ENCODE measurements at places on chromosomes 12 and 14.

DNA sequence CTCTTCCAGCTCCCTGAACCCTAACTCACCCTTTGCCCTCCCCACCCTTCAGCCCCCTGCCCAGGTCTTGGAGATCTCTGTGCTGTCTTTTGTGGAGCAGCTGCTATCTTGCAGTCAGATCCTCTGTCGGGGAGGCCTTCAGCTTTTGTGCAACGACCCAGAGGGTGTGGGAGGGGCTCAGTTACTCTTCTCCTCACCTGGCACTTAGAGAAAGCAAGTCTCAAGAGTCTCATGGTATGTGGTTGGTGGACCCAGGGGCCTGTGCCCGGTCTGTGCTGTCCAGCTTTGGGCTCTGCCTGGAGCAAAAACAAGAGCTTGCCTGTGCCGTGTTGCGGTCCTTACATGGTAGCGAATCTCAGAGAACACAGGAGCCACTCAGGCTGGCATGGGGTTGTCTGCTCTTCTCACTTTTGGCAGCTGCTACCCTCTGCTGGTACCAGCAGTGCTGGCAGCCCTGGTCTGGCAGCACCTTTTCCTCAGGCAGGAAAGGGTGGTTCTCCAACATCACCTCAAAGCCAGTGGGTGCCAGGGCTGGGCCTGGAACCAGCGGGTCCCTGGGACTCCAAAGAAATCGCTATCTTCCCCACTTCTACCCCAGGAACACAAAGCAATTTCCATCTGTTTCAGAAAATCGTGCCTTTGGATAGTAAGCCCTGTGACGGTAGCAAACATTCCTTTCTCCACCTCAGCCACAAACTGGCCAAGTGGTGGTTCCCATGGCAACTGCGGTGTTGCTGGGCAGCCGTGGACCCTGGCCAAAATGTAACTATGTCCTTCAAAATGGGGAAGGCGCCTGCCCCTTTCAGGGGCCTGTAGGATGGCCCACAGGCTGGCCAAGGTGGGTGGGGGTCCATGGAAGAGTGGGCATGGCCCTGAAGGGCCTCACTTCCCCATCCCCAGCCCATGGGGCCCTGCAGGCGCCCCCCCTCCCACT lies 90.0 kb downstream of the RIN3 start:
- peak; percentile 73 for DNase-seq

DNA sequence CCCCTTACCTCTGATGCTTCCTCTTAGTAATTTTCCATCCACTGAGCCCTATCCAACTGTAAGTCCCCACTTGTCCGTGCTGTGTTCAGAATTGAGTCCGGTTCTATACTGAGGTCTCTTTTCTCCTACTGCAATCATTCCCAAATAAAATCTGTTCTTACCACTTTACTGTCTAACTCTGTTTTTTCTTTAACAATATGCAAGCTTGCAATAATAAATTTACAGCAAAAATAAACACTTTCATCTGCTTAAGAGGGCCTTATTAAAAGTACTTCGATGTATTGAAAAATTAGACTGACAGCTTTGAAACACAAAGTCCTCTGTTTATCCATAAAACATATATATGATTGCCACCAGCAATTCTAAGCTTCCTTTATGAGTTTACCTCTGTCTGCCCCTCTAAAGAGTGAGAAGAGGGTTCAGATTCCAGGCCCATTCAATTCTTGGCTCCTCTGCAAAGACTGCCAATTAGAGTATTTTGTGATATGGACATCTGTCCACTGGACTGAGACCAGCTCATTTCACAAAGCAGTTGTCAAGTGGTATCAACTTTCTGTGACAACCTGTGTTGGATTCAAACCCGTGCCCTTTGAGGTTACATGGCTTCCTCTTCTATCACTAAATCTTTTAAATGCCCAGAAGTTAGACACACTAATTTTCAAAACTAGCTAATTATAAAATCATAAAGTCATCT lies 39.9 kb upstream of the G2E3 start:
- DNase-seq = no peak

DNA sequence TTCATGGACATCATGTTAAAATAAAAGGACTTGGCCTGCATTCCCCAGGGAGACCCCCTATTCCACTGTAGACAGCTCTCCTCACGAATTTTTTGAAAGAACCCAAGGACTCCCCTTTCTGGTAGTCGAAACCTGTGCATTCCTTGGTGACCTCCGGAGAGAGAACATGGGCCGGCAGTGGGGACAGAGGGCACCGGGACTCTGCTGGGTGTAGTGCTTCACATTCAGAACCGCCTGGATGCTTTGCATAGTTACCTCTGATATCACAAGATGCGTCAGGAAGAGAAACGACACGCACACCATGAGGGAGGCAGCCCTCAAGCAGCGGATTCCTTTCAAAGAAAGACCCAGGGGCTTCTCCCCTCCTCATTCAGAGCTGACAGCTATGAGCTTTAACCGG lies 9.7 kb downstream of the CKAP4 start:
- no peak for DNase-seq

DNA sequence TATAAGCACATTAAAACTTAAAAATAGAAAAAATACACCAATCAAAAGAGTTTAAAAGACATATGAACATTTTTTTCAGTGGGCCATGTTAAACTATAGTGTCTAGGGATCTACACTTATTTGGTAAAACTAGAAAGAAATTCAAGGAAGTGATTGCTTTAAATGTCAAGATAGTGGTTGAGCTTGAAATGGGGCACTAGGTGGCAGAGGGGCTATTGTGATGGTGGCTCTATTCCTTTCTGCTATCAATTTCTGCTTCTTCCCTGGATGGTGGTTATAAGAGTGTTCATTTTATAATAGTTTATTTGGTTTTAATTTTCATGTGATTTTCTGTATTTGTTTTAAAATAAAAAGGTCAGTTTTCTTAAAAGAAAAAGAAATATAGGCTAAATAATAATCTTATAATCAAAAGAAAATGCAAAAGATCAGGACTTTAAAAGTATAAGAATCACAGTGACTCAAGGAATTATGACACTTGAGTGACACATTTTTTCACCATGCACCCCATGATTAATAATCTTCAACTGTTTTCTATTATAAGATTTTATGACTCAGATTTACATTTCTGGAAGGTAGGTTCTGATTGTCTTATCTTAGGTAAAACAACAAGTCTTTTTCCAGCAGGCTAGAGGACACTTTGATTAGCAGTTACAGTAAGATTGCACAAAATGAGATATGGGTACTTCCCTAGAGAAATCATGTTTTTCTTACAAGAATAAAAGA lies 137.5 kb downstream of the FSCB start:
- no peak for DNase-seq

DNA sequence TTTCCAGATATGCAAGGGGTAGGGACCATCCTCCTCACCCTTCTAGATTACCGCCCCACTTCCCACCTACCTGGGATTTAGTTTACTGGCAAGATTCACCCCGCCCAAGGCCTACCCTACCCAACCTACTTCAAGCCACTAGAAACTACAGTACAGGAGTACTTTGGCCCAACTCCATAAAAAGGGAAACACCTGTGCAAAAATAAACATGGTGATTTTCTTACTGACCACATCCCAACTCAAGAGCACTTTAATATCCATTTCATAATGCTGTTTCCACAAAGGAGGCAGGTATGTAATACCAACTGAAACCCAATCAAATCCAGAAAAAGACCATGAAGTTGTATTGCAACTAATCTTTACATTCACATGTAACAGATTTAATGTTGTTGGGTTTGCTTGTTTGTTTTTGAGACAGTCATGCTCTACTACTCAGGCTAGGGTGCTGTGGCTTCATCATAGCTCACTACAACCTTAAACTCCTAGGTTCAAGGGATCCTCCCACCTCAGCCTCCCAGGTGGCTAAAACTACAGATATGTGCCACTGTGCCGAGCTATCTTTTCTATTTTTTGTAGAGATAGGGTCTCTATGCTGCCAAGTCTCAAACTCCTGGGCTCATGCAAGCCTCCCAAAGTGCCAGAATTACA lies 41.7 kb upstream of the RAP1B start:
- no peak for DNase-seq

DNA sequence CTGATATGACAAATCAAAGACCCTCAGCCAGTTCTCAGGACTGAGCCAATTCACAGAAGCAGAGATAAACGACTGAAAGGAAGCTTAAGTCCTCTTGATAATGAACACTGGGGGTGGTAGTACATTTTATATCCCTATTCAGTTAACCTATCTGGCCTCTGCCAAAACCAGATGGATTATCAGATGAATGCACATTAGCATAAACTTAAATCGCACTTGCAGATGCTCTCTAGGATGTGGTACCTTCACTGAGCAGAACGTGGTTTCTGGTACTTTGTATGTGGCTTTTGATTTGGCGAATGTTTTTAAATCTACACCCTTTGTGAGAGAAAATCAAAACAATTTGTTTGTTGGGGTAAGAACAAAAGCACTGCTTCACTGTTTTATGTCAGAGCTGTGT lies 21.1 kb upstream of the TAS2R14 start:
- DNase-seq = no peak

DNA sequence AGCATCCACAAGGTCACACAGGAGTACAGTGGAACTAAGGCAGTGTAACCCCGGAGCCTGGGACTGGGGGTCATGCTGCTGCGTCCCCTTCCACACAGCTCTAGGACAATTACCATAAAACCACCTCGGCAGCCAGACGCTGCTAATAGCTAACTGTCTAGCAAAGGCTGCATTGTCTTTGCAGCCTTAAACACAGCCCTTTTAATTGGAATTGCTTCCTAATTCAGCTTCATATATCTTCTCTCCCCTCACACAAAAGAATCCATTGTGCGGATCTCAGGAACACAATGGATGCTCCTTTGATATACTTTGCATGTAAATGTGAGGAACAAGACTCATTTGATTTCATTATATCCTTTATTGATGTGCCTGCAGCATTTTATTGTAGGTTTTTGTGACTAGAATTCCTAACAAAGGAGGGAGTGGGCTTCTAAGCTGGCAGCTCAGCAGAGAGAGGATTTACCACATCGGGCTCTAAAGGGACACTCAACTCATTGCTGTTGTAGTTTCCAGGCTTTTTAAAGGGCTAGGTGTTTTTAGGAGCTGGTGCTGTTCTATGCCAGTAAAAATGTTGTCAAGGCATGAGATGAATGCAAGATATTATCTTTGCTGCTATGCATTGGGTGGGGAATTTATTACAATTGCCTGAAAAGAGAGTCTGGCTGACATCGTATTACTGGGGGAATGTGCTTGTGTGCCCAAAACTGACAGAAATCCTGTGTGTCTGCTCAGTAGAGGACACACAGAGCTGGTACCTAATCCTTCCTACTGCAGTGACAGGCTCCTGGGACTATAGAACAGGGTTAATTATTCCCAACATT lies 30.4 kb upstream of the DACT1 start:
- DNase-seq = no peak

DNA sequence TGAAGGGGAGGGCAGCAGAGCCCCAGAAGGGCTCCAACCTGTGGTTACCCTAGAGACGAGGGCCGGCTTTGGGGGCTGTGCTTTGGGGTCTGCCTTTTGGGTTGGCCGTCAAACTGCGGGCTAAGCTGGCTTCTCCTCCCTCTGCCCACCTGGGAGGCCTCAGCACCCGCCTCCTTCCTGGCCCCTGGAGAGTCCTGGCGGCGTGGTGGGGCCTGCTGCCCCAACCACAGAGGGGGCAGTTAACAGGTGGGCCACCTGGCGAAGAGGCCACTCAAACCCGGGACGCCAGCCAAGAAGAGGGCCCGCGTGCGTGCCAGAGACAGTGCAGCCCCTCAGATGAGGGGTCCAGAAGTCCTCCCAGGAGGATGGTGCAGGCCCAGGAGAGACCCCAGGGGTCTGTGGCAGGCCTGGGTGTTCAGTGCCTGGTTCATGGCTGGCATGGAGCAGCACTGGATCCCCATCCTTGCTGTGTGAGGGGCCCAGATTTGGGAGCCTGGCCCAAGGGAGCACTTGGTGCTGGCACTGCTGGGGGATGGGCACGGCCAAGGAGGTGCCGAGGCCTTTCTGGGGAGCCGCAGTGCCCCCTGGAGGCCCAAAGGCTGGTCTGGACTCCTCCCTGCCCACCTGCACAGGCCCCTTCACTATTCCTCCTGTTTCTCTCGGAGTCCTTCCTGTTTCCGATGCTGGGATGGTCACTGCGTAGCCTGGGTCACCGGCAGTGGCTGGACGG lies 48.8 kb downstream of the LRCOL1 start:
- DNase-seq = no peak

- DNase-seq = peak; percentile 60
Measured at GRCh38 chr12:101697930-101698799, 725 bp downstream of the CHPT1 start.

DNA sequence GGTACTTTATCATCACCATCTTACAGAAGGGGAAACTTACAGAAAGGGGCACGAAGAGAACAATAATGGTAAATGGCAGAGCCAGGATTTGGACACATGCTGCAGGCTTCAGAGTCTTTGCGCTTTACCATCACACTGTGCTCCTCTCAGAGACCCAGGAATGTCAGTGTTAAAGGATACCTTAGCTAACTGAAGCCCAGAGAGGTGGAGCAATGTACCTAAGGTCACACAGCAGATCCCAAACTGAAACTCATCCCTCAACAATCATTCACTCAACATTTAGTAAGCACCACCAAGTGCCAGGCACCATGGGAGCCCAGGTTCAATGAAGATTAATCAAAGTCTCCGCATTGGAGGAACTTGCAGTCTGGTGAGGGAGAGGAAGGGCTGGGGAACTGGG lies 8.0 kb upstream of the KRT78 start:
- no peak for DNase-seq

DNA sequence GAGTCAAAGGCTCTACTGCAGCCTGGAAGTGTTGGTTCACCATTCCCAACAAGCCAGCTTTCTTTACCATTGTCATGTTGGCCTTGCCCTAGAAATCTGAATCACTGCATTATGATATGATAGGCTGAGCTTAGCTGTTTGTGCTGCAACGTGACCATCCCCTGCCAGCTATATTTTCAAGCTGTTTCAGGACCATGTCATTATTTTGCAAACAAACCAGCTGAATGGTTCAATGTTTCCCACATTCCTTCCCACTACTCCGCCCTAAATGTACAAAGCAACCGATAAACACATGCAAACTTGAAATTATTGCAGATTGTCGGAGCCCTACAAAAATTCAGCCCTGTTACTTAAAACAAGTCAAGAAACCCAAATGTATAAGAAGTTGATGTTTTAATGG lies 136.1 kb downstream of the KICS2 start:
- no peak for DNase-seq

GRCh38 chr14:102866982-102867761 lies 55.3 kb upstream of the AMN start:
- DNase-seq = no peak

- no peak for DNase-seq
Measured at GRCh38 chr14:104432611-104433231, 146.8 kb upstream of the C14orf180 start.

DNA sequence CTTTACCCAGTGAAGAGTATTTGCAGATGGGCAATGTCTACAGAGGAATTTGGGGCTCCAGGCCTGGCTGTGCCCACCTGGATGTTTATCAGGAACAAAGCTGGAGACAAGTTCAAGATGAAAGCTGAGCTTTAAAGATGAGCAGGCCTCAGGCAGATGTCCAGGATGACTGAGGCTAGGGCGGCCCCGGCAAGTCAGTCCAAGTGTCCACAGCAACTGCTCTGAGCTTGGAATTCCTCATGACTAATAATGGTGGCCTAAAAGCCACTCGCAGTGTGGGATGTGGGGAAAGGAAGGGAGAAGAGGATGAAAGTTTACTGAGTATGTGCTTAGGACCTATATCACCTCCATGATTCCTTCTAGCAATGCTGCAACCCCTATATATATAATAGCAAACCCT lies 128.2 kb upstream of the NOS1 start:
- no peak for DNase-seq

- DNase-seq = peak; percentile 28
Measured at GRCh38 chr12:57491393-57492280, 3.8 kb downstream of the MARS1 start.

Measured in Ammon's horn (tissue), 1 donor.